ENCODE measurements at places on chromosomes 1 and 21. TPM values are rescaled to one million over a fixed set of nuclear protein-coding genes. Genes with fewer than 3 reads are reported as not detected.

Gene UQCRHL
- total RNA-seq: 4.8 TPM

Gene GPATCH3
- 9.6 TPM for total RNA-seq

Gene SRSF11
- 251 TPM for total RNA-seq

Gene TMEM200B
- 0.56 TPM for total RNA-seq

Gene PROK1
- 0.12 TPM for total RNA-seq

Gene PLA2G2F
- not detected for total RNA-seq

Gene OR2L3
- total RNA-seq: not detected

Gene PWP2
- total RNA-seq: 9.8 TPM

DNA sequence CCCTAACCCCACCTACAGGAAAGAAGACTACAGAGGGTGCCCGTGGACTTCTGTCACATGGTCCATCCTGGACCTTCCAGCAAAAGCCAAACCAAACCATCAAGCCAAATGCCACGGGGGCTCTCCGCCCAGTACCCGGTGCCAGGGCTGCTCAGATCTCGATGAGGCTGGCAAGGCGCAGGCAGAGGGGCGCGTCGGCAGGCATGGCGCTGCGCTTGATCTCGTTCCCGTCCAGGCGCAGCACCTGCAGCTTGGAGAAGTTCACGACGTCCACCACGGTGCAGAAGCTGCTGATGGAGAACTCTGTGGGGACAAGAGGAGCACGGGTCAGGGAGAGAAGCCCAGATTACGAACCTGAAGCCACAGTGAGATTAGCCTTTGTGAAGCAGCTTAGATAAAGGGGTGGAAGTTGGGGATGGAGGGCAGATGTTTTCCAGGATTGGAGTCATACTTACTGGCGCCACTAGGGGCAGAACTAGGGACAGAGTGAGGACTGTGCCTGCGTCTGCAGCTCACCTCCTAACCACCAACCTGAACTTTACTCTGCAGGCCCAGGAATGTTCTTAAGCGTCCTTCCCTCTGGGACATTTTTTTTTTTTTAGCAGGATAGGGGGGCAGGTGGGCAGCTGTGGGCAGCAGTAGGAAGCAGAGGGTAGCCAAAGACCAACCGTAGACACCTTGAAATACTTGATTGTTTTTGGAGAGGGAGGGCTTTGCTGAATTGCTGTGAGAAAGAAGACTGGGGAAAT is 8.6 kb downstream of the FMOD start:
- DNase-seq: peak; percentile 79

GRCh38 chr1:44048532-44049215 is 17.4 kb upstream of the SLC6A9 start:
- DNase-seq: no peak

DNA sequence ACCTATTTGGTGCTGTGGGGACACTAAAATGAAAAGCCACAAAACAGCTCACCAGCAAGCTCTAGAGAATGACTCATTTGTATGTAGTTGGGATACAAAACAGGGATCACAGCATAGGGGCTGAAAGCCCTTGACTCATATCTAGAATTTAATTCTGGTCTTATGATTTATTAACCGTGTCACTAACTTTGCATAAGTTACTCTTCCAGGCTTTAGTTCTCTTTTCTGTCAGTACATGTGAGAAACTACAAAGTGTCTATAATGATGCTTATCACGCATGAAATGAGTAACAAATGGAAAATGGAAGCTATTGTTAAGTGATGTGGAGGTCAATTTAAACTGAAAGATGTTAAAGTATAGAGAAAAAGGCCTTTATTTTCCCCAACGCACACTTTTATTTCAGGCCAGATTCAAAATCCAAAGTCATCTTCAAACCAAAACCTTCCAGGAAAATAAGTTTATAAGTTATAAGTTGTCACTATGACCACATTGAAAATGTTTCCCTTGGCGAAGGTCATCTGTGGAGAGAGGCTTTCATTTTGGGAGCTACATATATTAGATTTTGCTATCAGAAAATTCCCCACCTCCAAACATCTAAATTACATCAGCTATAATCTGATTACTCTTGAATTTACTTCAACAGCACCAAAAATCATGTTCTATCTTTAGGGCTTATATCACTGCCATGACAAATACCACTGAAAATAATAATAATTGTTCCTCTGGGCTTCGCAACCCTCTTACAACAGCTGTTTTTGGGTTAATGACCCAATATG is 430.5 kb downstream of the MRPL39 start:
- DNase-seq: no peak

GRCh38 chr1:149937759-149938158 is 1.1 kb upstream of the MTMR11 start:
- no peak for DNase-seq

DNA sequence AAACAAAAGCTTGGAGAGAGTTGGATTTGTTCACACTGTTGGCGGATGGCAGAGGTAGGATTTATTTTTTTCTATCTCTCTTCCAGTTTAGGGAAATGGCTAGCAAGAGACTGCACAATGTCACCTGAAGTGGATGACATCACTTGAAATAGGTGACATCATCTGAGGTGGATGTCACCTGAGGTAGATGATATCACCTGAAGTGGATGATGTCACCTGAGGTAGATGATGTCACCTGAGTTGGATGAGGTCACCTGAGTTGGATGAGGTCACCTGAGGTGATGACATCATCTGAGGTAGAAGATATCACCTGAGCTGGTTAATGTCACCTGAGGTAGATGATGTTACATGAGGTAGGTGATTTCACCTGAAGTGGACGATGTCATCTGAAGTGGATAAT is 413.4 kb downstream of the DSCAM start:
- DNase-seq: no peak

- no peak for DNase-seq
These were observed 49.9 kb upstream of the ITPKB start for GRCh38 chr1:226788965-226789364.

- no peak for DNase-seq
These were observed 54.3 kb downstream of the DEGS1 start for GRCh38 chr1:224237119-224237881.

DNA sequence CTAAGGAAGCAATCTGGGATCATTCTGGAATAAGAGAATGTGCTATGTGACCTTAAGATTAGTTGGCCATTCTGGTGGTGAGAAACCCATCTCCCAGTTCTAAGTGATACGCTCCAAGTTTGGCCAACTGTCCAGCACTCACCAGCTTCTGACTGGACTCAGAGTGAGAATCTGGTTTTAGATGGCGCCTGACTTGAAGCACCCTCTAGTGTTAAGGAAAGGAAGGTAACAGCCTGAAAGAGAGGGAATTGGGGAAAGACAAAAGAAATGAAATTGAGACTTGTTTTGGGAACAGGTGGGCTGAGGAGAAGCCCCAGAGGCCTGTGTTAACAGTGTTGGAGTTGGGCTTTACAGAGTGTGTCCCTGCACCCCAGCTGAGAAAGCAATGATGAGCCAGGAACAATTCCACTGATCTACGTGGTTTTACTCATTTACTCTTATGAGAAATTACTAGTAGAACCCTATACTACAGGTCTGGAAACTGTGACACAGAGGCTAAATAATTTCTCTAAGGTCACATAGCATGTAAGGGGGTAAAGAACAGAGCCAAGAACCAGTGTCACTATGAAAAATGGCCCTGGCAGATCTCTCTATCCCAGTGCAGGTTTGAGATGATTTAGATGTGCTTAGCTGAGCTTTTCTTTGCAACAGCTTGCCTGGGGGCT is 9.3 kb upstream of the FCAMR start:
- peak; percentile 56 for DNase-seq

- no peak for DNase-seq
These were observed 54.2 kb upstream of the SSBP3 start for GRCh38 chr1:54460351-54460750.

DNA sequence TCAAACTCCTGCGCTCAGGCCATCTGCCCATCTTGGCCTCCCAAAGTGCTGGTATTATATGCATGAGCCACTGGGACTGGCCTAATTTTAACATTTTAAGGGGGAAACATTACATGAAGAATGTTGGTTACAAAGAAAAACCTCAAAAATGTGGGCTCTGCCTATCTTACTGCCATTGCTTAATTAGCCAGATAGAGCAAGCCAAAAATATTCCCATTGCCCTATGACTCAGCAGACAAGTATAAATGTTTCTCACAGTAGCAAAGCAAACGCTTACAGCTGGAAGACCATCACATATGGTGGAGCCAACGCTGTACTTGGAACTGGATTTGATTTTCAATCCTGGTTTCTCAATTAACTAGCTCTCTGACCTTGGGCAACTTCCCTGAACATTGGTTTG is 502.0 kb downstream of the SMYD3 start:
- DNase-seq: no peak

DNA sequence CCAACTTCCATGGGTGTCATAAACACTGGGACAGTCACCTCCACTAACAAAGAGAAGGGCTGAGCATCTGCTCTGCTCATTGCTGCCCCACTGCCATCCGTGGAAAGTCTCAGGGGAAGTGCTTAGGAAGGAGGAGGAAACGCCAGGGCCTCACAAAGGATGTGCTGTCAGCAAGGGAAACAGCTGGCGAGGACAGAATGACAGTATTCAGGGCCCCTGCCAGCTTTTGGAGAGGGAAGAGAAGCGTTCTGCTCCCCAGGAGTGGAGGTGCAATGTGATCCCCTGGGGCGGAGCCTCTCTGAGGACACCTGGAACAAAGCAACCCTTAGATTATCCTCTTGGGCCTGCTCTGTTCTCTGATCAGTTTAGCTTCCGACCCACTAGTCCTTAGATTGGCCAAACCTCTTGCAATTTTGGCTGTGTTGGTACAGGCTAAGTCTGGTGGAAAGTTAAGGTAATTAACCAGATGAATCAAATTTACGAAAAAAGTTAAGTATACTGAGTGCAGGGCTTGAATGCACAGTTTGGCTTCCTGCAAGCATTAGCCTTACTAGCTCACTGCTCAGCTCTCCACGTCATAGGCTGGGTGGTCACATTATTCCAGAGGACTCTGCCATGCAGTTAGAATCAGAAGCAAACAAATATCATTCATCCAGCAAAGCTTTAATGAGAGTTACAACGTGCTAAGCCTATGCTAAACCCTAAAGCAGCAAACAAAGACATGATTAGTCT is 170.2 kb upstream of the NFIA start:
- DNase-seq: peak; percentile 68
